Naive thymus-derived CD8-positive, alpha-beta T cell (primary cell): ENCODE measurements at places on chromosomes 7 and 10.

- H3K4me3 ChIP-seq, result no peak overlapping the region
- no peak for DNase-seq
- H3K36me3 ChIP-seq, result no peaks in the 10 kb centered on the region
- H3K27ac ChIP-seq, result no peak overlapping the region
- H3K27me3 ChIP-seq, result peaks cover 5% of the 10 kb centered on the region
- H3K4me1 ChIP-seq, result no peaks in the 10 kb centered on the region
Measured at GRCh38 chr10:59206204-59206720, 29.8 kb downstream of the PHYHIPL start.

- DNase-seq, result no peak
- peaks cover 4% of the 10 kb centered on the region for H3K36me3 ChIP-seq
Measured at GRCh38 chr10:74912682-74913081, 86.3 kb downstream of the KAT6B start.

GRCh38 chr7:80014511-80014910, 120.1 kb upstream of the GNAI1 start:
- no peaks in the 10 kb centered on the region for H3K4me1 ChIP-seq
- H3K4me3 ChIP-seq, result no peak overlapping the region
- no peaks in the 10 kb centered on the region for H3K27me3 ChIP-seq
- DNase-seq, result no peak
- H3K27ac ChIP-seq, result no peak overlapping the region

DNA sequence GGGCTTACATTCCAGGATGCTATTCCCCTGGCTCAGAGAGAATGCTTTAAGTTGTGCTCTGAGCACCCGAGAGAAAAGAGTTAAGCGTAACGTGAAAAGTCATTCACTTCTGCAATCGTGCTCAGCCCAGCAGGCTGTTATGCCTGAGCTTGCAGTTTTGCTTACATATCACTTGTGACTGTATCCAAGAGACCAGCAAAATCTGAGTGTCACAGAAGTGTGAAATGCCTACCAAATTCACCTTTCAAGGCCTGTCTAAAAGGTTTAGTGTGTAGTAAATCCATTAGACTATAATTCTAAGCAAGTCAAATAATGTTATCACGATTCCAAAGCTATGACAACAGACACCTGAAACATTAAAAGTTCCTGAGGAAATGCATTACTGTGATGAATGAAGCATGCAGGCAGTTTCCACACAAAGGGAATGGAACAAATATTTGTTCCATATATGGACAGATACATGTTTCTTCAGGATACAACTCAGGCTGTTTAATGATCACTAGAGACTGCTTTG, 20.1 kb downstream of the ITGB1 start:
- no peaks in the 10 kb centered on the region for H3K27me3 ChIP-seq
- peaks cover 14% of the 10 kb centered on the region for H3K4me1 ChIP-seq
- H3K4me3 ChIP-seq, result no peak overlapping the region
- H3K27ac ChIP-seq, result no peak overlapping the region
- no peaks in the 10 kb centered on the region for H3K36me3 ChIP-seq

DNA sequence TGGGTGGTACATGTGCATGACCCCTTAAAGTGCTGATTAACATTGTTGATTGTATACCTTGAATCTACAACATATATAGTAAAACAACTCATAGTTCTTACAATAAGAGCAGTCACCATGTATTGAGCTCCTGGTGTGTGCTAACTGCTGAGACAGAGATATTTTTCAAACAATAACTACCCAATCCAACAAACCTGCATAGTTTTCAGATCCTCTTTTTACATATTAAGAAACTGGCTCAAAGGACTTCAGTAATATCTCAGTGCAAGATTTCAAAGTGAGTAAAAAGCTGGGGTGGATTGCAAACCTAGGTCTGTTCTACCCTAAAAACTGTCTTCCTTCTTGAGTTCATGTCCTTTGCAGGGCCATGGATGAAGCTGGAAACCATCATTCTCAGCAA, 272.2 kb downstream of the SNX13 start:
- no peak overlapping the region for H3K4me3 ChIP-seq
- H3K4me1 ChIP-seq, result no peaks in the 10 kb centered on the region

GRCh38 chr10:73788864-73789658, 3.7 kb downstream of the ZSWIM8 start:
- H3K36me3 ChIP-seq, result peaks cover 40% of the 10 kb centered on the region
- H3K27me3 ChIP-seq, result no peaks in the 10 kb centered on the region
- peaks cover 37% of the 10 kb centered on the region for H3K4me1 ChIP-seq
- DNase-seq, result no peak
- H3K27ac ChIP-seq, result no peak overlapping the region

GRCh38 chr7:32941681-32942414, 15.4 kb upstream of the FKBP9 start:
- no peaks in the 10 kb centered on the region for H3K36me3 ChIP-seq
- peak overlapping the region; percentile 87 for H3K4me3 ChIP-seq
- no peak for DNase-seq
- H3K27ac ChIP-seq, result no peak overlapping the region

- no peak overlapping the region for H3K27ac ChIP-seq
- H3K4me1 ChIP-seq, result no peaks in the 10 kb centered on the region
- H3K4me3 ChIP-seq, result no peak overlapping the region
- H3K36me3 ChIP-seq, result no peaks in the 10 kb centered on the region
Measured at GRCh38 chr7:68482800-68483199, 1115.5 kb upstream of the AUTS2 start.

DNA sequence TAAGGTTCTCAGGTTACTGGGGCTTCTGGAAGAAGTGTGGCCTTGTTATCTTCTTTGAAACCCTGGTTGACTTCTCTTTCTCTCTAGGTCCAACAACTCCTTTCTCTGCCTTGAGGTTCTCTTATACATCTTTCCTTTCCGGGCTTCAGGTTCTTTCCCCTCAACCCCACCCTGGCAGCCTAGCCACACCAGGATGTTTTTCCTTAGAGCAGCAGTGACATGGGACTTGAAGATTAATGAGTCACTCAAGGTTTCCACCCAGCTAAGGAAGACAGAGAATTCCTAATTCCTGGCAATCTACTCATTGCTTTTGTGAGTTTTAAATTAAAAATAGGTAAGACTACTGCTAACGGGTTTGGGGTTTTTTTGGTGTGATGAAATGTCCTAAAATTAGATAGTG, 121.8 kb upstream of the HPS1 start:
- H3K4me1 ChIP-seq, result no peaks in the 10 kb centered on the region
- no peak overlapping the region for H3K4me3 ChIP-seq
- DNase-seq, result no peak
- H3K36me3 ChIP-seq, result no peaks in the 10 kb centered on the region
- no peak overlapping the region for H3K27ac ChIP-seq
